Iris pigment epithelial cell (primary cell): ENCODE measurements at places on chromosomes 11 and 22.

- DNase-seq: no peak
Measured at GRCh38 chr11:27551127-27551526, 44.6 kb upstream of the LIN7C start.

DNA sequence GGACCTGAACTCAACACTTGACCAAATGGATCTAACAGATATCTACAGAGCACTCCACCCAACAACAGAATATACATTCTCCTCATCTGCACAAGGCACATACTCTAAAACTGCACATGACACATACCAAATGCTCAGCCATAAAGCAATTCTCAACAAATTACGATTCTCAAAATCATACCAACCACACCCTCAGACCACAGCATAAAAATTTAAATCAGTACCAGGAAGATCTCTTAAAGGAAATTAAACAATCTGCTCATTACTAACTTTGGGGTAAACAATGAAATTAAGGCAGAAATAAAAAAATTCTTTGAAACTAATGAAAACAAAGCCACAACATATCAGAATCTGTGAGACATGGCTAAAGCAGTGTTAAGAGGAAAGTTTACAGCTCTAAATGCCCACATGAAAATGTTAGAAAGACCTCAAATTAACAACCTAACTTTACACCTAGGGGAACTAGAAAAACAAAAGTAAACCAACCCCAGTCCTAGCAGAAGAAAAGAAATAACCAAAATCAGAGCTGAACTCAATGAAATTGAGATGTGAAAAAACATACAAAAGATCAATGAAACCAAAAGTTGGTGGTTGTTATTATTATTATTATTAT lies 37.2 kb downstream of the TMEM123 start:
- no peak for DNase-seq

- no peak for DNase-seq
Measured at GRCh38 chr11:8375460-8375859, 111.8 kb upstream of the LMO1 start.

GRCh38 chr22:41664951-41665350 lies 23.7 kb downstream of the SNU13 start:
- DNase-seq: no peak

- no peak for DNase-seq
Measured at GRCh38 chr11:33438301-33438700, 181.1 kb downstream of the HIPK3 start.

GRCh38 chr11:104015649-104016415 lies 20.6 kb upstream of the DDI1 start:
- no peak for DNase-seq

- no peak for DNase-seq
Measured at GRCh38 chr11:2526808-2527381, 82.1 kb downstream of the KCNQ1 start.

DNA sequence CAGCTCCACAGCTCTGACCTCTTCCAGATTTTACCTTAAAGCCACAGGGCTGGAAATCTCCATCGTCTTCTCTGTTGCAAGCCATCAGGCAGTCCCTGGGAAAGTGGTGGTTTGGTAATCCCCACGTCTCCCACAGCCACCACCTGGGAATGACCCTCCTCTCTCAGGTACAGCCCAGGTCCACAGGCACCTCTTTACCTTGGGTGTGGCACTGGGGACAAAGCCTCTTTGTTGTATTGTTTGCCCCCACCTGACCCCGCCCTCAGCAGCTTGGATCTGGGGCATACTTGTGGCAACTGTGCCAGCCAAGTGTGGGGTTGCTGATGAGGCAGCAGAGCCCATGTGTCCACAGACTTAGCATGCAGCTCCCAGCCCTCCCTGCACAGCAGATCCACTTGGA lies 77.6 kb downstream of the LRRC32 start:
- no peak for DNase-seq

- no peak for DNase-seq
Measured at GRCh38 chr11:130613396-130613795, 165.0 kb downstream of the ADAMTS15 start.

GRCh38 chr11:80320765-80321164 lies 879.9 kb upstream of the TENM4 start:
- no peak for DNase-seq

DNA sequence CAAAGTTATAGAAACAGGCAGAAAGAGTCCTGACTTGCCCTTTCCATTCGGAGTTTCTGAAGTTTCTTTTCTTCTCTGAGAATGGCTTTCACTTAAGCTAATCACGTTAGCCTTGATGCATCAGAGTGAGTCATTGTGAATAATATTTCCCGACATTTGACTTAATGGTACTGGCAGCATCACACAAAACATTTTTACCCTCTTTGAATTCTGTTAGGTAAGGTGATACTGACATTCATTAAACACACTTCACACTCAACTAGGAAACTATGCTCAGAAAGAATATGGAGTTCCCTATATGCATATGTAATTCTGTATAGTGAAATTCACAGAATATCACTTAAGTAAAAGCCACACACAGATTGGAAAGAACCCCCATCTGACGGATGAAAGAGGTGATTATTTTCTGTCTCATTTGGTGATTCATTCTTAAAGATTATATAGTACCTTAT lies 120.8 kb upstream of the ARHGAP20 start:
- DNase-seq: peak; percentile 90

GRCh38 chr11:77038029-77038824 lies 4.0 kb downstream of the B3GNT6 start:
- DNase-seq: no peak

- peak; percentile 24 for DNase-seq
Measured at GRCh38 chr11:106619320-106619990, 398.8 kb downstream of the GUCY1A2 start.

DNA sequence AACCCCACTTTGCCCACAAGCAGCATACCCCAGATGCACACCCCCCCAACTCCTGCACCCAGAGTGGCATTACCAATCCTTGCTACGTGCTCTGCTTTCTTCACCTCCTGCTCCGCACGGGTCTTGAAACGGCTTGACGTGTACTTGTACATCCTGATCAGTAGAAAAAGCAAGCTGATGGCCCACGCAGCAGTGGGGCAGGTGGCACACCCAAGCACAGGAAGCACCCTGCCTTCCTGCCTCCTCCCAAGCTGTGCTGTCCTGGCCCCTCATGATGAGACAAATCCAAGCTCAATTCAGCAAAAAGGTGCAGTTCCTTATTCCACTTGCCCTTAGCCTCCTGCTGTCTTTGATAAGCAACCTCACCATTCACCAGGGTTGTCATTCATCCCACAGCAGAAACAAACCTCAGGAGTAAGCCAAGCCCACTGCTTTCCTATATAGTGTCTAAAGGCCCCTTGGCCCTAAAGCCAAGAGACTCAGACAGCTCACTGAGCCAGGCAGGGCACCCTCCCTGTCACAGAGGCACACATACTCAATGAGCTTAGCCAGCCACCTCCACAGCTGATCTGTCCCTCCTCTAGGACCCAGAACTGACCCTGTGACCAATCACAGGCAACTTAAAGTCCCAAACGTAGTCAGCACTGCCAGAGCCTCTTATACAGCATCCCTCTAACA lies 27.8 kb downstream of the MORC2 start:
- DNase-seq: no peak

DNA sequence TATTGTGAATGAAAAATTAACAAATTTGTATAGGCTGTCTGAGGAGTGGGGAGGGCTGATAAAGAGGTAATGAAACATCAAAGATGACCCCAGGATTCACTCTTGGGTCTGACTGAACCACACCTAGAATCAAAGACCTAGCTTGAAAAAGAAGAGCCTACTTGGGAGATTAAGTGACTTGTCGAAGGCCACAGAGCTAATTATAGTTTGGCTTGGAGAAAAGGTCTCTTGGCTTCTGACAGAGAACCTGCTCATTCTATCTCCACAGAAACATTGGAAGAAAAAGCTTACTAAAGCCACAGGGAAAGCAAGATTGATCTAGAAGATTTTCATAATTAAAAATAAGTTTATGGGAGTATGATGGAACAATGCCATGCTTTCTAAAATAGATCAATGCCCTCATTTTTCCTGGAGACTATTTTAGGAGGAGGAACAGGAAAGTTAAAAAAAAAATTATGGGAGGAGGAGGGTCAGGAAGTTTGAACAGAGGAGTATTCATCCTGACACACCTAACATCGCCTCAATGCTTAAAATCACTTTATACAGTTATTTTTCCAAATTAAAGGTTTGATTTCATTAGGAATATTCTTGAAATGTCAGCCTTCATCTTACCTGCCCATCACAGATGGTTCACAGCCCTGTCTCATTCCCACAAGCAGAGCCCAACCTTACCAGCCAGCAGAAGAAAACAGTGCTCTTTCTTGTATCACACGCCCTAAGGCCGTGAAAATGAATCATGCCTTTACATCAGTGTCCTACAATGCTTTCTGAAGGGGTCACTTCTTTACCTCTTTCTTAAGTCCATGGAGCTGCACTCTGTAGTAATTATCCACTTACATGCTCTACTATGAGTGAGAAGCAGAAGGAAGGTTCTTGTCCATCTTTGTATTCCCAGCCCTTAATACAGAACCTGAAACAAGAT lies 231.1 kb upstream of the MPPED2 start:
- no peak for DNase-seq

GRCh38 chr22:45575173-45575572 lies 72.5 kb downstream of the FBLN1 start:
- no peak for DNase-seq

DNA sequence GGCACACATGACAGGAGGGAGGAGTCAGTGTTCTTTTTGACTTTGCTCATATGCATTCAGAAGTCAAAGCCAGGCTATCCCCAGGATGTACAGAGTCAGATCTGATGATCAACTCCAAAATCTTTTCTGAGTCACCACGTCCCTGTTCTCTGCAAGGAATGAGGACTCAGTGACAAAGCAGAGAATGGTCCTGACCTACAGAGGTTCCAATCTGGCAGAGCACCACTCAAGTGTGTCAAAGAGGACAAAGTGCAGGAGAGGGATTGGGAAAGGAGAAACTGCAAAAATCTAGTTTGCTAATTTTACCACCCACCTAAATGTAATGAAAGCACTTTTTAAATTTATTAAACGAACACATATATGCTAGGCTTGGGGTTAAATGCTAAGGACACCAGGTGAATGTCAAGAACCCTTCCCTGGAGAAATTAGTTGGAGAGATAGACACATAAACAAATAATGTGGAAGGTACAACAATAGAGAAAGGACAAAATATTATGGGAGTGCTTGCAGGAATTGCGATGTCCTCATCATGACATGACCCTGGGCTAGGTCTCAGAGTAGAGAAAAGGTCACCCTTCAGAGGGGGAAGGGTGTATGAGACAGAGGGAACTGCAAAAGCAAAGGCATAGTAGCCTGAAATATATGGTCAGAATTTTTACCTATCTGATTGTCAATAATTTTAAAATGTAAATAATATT lies 56.3 kb downstream of the MTNR1B start:
- DNase-seq: no peak

GRCh38 chr11:94379613-94380012 lies 21.6 kb downstream of the GPR83 start:
- DNase-seq: no peak

DNA sequence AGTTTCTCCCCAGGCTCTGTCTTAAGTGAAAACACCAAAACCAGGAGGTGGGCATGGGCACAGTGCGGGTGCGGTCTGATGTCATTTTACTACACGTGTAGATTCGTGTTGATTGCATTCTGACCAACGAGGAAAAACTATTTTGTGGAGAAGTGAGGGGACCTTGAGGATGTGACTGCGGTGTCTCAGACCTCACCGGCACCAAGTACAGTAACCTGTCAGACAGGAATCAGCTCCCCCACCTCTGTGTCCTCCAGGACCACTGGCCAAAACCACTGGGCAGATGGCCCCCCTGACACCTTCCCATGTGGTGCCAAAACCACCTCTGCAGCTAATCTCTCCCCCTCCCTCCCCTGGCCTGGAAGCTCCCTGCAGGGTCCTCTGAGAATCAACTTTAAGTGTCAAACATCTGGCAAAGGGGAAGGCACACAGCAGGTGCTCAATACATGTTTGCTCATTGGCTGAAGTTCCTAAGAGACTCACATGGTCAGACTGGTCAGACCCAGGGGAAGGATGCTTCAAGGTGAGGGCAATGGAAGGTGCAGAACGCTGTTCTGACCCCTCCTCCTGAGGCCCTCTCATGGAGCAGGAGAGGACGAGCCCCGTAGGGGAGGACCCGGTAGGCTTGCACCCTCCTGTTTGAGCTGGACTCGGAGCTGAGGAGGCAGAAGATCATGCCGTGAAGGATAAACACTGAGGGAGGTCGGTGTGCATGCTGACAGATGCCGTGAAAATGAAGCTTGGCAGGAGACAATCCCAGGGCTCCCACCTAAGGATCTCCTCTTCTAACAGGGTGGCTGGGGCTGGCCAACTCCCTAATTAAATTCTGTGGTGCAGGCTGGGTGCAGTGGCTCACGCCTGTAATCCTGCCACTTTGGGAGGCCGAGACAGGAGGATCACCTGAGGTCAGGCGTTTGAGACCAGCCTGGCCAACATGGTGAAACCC lies 129.9 kb downstream of the MPPED1 start:
- no peak for DNase-seq

DNA sequence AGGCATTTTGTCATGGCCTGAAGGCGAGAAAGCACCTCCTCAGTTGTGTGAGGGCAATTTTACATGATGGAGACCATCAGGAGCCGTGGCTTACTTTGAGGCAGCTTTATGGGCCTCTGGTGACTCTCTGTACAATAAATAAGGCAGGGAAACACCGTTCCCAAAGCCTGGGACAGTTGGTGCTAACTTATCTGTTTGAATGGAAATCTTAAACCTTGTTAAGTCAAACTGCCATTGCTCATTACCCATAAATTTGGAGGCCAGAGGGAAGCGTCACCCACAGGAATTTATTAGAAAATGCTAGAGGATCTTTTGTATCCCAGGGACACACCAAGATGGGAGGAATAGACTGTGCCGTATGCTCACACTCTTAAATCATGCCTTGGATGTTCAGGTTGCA lies 1156.9 kb downstream of the BRD1 start:
- DNase-seq: no peak

GRCh38 chr11:65921876-65922275 lies 2.6 kb downstream of the DRAP1 start:
- no peak for DNase-seq

DNA sequence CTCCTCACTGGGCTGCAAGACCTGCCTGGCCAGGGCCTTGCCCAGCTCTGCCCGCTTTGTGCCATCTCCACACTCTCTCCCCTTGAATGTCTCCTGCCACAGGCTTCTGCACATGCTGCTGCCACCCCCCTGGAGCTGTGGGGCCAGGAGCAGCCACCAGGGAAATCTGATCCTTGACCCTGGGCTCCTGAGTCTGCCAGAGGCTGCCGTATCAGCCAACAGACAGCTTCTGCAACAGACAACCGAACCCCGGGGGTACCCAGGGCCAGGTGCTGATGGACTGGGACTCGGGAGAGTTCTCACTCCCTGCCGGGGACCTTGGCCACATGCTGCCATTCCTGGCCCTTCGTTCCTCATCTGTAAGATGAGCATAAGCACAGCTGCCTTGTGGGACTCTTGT lies 3.3 kb upstream of the PPARA start:
- no peak for DNase-seq

- no peak for DNase-seq
Measured at GRCh38 chr22:22997988-22998387, 72.3 kb upstream of the GNAZ start.

GRCh38 chr11:118699506-118700220 lies 20.2 kb upstream of the TREH start:
- DNase-seq: no peak

GRCh38 chr11:66391322-66391721 lies 19.8 kb upstream of the SLC29A2 start:
- DNase-seq: no peak
